HepG2 (cell line): ENCODE measurements at places on chromosomes 1 and 21.

- no peak for DNase-seq
These were observed 45.9 kb upstream of the CRB1 start for GRCh38 chr1:197222025-197222685.

DNA sequence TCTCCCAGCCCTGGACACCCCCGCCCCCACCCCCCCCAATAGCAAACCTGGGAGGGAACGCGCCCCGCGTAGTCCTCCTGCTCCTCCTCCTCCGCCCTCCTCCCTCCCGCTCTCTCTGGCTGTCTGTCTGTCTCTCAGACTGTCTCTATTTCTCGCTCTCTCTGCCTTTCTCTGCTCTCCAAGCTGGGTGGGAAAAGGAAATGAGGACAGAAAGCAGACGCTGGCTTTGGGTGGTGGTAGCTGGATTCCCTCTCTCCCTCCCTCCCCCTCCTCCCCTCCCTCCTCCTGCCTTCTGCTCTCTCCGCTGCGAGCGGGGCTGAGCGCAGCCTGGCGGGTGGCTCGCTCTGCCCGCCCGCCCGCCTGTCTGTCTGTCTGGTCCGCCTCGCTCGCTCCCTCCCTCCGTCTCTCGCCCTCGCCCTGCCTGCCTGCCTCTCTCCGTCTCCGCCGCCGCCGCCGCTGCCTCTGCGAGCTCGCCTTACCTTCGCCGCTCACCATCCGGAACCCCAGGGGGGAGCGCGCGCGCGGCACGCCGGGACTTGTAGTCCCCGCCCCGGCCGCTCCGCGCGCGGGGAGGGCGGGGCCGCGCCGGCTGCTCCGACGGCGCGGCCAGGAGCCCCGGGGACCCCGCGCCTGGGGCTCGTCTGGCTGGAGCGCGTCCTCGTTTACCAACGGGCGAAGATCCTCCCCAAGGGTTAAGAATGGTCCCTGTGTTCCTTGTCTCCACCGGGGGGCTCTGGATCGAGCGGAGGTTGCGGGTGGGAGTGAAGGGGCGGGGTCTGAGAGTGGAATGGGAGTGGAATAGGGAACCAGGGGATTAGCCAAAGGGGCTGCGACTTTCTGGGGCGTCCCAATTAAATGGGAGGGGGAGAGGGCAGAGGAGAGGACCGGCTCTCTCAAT, at the start of gene AHDC1:
Gene AHDC1 (minus strand): TSS at position 464 of the 898 bp plus-strand sequence. CDS start 52,029 bp downstream, outside the sequence.
- DNase-seq = peak; percentile 74

- no peak for DNase-seq
These were observed 32.9 kb downstream of the FAM78B start for GRCh38 chr1:166133857-166134256.

DNA sequence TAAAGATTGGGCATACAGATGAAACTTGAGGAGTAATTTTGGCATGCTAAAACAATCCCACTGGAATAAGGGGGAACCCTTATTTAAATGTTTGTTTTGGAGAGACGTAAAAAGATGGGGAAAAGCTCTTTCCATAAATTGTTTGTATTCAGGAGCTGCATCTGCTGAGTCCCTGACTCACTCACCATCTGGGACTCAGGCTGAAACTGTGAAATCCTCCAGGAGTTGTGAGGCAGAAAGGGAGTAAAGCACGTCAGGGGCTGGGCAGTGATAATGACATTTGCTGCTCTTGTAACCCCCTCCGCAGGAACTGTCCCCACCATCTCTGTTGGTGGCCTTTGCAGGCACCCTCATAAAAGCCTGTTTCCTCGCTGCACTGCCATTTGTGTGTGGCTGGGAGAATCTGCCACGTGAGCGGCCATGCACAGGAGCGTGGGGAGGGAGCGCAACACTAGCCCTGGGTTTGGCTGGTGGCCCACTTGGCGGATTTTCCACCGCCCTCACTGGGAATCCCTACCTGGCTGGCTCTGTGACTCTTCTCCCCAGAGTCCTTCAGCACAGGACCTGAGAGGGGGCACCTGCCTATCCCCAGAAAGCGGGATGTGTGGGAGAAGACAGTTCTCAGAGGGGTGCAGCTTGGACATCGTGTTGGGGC, 45.3 kb downstream of the ZSCAN20 start:
- DNase-seq = no peak

DNA sequence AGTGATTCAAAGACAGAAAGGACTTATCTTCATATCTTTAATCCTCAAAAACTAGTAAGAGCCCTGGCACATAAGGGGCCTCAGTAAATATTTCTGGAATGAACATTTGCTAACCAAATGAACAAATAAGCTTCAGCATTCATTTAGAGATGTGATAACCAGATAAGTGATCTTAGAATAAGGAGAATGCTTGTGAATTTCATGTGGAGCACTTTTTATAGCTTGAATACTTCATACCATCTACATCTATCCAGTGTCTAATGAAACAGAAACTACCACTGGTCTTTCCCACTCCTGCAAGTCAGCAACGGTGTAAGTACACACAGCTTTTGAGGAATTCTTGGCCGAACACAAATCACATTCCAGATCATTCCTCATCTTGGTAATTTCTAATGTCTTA, 38.5 kb downstream of the EDEM3 start:
- no peak for DNase-seq

DNA sequence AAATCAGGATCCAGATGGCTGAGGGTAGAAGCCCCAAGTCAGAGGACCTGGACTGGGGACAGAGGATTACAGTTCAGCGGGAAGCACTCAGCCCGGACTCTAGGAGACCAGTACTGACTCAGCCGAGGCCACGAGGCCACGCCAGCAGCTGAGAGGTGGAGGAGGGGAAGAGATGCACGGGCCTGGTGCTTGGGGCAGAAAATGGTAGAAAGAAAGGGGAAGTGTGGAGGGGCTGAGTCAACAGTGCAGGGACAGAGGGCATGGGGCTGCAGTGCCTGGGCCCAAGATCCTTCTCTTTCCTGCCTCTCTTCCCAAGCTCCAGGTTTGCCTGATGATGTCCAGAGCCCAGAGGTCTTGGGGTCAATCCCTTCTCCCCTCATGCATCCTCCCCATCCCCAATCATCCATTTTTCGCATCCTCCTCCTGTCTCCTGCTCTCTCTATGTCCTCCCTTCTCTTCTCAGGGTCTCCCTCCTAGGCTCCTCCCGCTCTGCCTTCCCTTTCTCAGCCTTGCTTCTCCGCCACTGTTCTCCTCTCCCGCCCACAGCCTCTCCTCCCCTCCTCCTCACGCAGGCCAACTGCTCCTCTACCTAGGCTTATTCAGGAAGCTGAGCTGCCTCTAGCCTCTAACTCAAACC, 7.7 kb downstream of the ARHGEF2 start:
- DNase-seq = no peak

DNA sequence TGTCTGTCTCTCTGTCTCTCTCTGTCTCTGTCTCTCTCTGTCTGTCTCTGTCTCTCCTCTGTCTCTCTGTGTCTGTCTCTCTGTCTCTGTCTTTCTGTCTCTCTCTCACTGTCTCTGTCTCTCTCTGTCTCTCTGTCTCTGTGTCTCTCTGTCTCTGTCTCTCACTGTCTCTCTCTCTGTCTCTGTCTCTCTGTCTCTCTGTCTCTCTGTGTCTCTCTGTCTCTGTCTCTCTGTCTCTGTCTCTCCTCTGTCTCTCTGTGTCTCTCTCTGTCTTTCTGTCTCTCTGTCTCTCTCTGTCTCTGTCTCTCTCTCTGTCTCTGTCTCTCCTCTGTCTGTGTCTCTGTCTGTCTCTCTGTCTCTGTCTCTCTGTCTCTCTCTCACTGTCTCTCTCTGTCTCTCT, 873 bp upstream of the COL6A1 start:
- no peak for DNase-seq

DNA sequence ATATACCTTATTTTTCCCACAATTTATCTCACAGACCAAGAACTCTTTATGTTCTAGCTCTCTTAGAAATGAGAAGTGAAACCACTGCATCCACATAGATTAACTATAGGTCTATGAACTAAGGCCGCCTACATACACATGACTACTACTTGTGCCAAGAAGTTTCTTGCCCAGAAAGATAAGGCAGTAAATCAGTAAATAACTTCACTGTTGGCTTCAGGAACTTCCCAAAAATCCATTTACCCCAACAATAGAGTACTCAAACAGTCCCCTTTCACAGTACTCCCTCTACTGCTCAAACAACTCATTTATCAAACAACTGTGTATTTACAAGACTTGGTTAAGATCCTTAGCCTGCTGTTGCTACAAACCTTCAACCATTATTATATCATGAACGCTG, 96.5 kb downstream of the NME7 start:
- DNase-seq = no peak

- no peak for DNase-seq
These were observed 10.2 kb downstream of the KLHL21 start for GRCh38 chr1:6592441-6592840.

DNA sequence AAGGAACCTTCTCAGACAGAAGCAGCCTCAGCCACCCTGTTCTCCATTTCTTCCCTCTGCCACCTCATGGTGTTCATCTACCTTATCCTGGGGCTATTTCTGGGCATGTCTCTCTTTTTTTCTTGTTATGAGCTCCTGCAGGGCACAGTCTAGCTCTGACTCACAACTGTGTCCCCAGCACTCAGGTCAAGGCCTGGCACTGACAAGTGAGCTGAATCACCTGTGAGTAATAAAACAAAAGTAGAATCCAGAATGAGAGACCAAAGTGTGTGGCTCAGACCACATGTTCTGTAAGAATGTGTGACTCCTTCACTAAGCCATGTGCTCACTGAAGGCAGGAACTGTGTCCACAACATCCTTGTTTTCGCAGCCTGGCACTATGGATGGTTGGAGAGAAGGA, 23.2 kb downstream of the C1orf94 start:
- peak; percentile 2 for DNase-seq

DNA sequence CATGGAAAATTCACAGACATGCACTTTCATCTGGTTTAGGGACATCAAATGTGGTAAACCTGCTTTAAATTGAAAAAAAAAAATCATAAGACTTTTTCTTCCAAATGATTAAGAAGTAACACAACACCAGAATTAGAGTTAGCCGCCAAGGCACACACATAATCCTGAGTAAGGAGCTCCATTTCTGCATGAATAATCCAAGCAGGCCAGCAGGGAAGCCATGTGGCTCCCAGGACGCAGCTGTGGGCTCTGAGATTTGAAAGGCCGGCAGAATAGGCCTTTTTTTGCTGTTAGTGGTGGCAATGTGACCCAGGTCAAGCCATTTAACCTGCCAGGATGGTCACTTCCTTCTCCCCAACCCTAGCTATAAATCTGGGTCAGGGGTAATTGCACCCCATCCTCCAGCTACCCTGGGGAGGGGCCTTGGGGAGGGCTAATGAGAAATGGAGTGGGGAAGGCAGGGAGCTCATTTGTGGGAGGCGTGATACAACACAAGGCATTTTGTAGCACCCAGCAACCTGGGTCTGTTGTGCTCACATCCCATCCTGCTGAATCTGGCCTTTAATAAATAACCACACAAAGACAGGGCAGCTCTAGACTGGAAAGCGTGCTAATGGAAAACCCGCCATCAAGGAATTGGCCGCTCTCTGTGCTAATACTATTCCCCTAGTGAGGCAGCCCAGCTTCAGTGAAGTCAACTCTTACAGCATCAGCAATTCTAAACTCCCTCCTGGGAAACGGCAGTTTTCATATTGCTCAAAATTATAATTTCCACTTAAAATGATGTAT, 178.5 kb downstream of the RHOU start:
- no peak for DNase-seq

GRCh38 chr1:32063261-32063681, 9.5 kb upstream of the TMEM39B start:
- peak; percentile 37 for DNase-seq

- DNase-seq = no peak
These were observed 89.9 kb downstream of the HMCN1 start for GRCh38 chr1:185824106-185824505.

DNA sequence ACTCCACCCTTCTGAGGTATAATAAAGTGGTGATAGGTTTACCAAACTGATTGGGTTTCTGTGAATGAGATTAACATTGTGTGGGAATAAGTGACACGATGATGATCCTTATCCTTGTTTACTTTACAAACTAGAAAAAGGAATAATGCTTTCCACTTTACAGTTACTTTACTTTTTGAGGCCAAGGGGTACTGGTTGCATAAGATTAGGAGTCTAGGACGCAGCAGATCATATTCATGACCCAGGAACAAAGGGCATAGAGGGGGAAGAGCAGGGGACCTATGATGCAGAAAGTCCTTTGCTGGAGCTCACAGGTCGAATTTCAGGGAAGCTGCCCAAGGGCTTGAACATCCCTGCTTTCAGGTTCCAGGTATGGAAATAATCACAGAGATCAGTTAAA, 20.4 kb downstream of the FGGY start:
- DNase-seq = peak; percentile 49

DNA sequence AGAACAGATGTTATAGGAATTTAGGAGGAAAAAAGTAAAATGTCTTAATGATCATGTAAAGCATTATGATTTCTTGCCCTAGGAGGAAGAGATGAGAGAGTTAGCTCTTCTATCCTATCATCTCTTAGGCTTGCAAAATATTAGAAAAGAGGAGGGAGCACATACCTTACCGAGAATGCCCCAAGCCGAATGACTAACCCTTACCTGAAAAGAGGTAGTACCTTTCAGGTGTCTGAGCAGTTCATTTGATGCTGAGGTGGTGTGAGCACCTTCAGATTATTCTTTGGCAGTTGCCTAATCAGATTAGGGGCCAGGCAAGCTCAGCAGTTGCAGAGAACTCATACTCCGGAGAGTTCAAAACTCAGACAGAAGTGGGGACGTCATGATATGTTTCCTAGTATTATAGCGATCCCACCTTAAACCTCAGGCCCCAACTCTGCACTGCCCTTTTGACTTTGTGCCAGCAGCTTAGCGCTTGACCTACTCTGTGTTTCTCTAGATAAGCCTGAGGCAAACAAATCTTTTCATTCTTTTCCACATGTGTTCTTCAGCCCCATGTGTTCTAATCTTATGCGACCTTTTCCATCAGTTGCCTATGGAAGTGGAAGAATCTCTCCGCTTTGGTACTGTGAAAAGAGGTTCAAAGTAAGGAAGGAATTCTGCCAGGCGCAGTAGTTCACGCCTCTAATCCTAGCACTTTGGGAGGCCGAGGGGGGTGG, 52.5 kb downstream of the ATP2B4 start:
- no peak for DNase-seq
